ENCODE measurements at places on chromosomes 3 and 15.

DNA sequence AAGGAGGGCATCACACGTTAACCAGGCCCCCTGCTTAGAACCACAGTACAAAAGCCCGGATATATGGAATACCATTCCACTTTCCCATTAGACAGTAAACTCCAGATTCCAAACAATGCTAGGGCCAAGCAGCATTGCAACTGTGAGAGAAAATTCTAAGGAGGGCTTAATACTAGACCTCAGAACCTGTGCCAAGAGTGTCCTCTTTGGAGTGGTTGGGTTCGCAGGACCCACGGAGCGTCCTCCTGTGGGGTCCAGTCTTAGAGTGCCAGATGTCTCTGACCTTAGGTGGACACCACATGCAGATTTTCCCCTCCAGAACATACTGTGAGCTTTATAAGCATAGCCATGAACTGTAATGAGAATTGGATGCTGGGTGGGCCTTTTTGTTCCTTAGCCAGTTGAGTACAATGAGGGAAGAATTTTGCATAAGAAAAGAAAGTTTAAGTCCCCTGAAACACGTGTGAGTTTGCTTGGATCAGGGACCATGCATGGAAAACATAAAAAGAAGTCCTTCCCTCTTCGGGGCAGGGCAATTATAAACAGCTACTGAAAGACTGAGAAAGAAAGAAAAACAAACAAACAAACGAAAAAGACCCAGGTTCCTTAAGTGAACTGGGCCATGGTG is 325.7 kb downstream of the NEK10 start:
- DNase-seq: no peak

DNA sequence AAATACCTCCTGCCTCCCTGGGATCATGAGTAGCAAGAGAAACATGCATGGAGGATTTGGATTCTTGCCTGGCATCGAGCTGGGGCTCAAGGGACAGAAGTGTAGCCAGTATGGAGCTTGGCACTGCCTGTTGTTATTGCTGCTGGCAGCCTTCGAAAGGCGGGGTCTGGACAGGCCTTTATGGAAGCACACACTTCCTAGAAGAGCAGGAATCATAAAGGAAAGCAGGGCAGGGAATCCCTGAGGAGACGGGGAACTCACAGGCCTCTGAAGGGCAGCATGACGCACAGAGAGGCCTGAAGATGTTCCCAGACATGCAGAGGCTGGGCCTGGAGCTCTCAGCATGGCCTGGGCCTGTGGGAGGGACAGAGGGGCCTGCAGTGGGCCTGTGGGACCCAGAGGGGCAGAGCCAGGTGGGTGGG is 18.6 kb upstream of the SLC41A3 start:
- no peak for DNase-seq

GRCh38 chr3:184354121-184354728 is 7.2 kb downstream of the CLCN2 start:
- peak; percentile 45 for DNase-seq

DNA sequence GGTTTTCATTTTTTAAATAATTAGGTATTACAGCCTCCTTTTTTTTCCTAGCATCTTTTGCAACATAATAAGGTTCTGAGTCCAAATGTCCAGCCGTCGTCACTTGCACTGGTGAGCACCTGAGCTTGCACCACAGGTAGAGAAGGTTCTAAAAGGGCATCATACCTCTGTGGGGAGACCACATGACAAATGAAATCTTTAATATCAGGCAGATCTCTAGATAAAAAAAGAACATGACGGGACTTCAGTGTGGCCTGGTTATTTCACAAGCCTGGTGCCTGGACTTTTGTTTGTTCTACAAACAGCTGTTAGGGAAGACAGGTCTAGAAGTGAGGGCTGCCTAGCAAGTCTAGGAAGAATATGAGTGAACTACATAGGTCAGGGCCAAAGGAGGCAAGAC is 3.6 kb downstream of the ZBED2 start:
- DNase-seq: no peak

- DNase-seq: no peak
Measured at GRCh38 chr3:47892286-47893040, 89.5 kb downstream of the DHX30 start.

GRCh38 chr15:72907733-72908132 is 124.2 kb upstream of the ADPGK start:
- DNase-seq: no peak

GRCh38 chr15:80693682-80694610 is 1.2 kb upstream of the ABHD17C start:
- DNase-seq: no peak

GRCh38 chr3:133641254-133641653 is 20.5 kb downstream of the TOPBP1 start:
- no peak for DNase-seq

GRCh38 chr3:186922790-186923189 is 7.5 kb upstream of the ST6GAL1 start:
- DNase-seq: no peak

GRCh38 chr15:86491118-86491517 is 411.4 kb downstream of the AGBL1 start:
- no peak for DNase-seq

GRCh38 chr15:85062560-85062959 is 80.9 kb downstream of the PDE8A start:
- DNase-seq: no peak

- DNase-seq: no peak
Measured at GRCh38 chr15:31325595-31326155, 960 bp upstream of the KLF13 start.

- no peak for DNase-seq
Measured at GRCh38 chr3:47799733-47800132, 3.2 kb upstream of the DHX30 start.

GRCh38 chr3:67447393-67447792 is 207.0 kb downstream of the SUCLG2 start:
- no peak for DNase-seq

DNA sequence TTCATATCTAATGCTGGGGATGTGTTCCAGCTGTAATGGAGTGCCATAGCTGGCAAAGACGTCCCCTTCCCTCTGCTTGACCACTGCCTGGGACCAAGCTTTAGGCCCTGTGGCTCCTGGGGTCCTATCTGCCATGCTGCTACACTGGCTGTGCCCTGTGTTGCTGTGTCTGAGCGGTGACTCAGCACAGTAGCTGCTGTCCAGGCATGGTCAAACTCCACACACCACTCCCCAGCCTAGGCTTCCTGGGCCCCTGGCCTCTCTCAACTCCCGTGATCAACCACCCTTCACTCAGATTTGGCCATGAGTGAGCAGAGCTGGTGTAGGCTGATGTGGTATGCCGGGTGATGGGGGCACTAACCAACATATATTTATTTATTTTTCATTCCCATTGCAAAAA is 27.0 kb downstream of the EPHB1 start:
- no peak for DNase-seq

DNA sequence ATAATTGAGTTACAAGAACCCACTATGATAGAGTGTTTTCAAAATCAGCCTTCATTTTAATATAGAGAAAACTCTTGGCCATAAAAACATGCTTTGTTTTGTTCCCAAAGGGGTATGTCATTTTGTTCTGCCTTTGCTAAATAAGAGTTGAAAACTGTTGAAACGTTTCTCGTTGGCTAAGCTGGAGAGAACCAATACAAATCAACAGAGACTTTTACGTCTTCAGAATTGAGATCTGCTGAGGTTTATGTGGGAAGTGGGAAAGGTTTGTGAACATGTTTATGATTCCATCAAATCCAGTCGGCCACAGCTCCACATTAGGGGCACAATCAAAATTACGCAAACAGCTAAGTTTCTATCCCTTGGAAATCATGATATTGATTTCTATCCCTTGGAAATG is 102.0 kb downstream of the IGF2BP2 start:
- no peak for DNase-seq

DNA sequence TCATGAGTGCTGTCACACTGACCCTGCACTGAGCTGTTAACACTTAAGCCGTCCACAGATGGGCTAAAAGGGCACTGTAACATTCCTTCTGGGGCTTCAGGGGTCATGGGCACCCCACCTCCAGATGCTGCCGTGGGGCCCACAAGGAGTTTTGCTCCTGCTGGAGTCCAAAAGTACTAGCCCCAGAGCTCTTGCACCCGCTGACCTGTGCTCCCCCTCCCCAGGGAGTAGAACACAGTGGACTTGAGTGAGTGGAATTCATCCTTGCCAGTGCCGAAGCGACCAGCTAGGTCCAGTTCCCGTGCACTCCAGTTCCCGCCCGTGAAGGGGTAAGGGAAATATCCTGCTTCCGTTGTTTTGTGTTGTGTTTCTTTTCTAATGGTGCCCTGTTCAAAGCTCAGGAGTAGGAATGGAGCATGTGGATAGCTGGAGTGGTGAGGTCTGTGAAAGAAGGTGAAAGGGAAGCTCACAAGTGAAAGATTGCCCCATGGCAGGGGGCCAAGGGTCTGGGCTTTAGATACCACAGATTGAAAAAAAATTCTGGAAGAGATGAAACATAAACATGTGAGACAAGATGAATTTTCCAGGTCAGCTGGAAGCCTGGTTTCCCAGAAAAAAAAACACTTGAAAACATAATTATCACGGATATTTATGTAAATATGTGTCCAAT is 36.6 kb downstream of the SLCO2A1 start:
- no peak for DNase-seq
